Lower lobe of right lung (tissue), 2 donors: ENCODE measurements at places on chromosomes 13 and 19. TPM values are rescaled to one million over a fixed set of nuclear protein-coding genes. Genes with fewer than 3 reads are reported as not detected.

- no peak overlapping the region for H3K4me3 ChIP-seq
- H3K27ac ChIP-seq = no peak overlapping the region
- no peaks in the 10 kb centered on the region for H3K27me3 ChIP-seq
- no peaks in the 10 kb centered on the region for H3K4me1 ChIP-seq
These were observed 83.0 kb downstream of the ZNF728 start for GRCh38 chr19:22919946-22920345.

DNA sequence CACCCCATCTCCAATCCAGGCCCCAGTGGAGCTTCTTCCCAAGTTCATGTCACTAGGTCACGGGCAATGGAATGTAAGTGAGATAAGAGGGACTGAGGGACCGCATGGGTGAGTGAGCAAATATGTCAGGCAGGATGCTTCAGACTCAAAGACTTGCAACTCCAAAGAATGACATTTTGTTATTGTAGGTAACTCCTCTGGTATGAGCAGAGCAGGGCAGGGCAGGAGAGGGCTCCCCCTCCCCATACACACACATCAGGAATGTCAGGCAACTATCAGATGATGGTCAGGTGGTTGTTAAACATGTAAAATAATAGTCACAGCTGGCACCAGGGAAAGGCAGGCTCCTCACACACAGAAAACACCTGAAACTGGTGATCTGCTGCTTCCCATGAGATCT lies 10.6 kb downstream of the ERVV-2 start:
- H3K27ac ChIP-seq = no peak overlapping the region
- no peaks in the 10 kb centered on the region for H3K36me3 ChIP-seq
- no peak for DNase-seq
- peaks cover 11% of the 10 kb centered on the region for H3K27me3 ChIP-seq
- H3K4me1 ChIP-seq = no peaks in the 10 kb centered on the region

Gene SBK3
- total RNA-seq = 0.80 TPM

GRCh38 chr13:82439159-82439904 lies 1442.9 kb downstream of the SLITRK1 start:
- no peaks in the 10 kb centered on the region for H3K4me1 ChIP-seq
- H3K27me3 ChIP-seq = no peaks in the 10 kb centered on the region
- no peak overlapping the region for H3K27ac ChIP-seq
- no peaks in the 10 kb centered on the region for H3K36me3 ChIP-seq
- no peak for DNase-seq

GRCh38 chr13:83677985-83678384 lies 204.3 kb downstream of the SLITRK1 start:
- no peak for DNase-seq
- H3K4me1 ChIP-seq = no peaks in the 10 kb centered on the region
- no peaks in the 10 kb centered on the region for H3K27me3 ChIP-seq
- H3K27ac ChIP-seq = no peak overlapping the region
- H3K4me3 ChIP-seq = no peak overlapping the region

GRCh38 chr19:42422092-42422900 lies 4.9 kb downstream of the LIPE start:
- H3K27me3 ChIP-seq = peaks cover 5% of the 10 kb centered on the region
- DNase-seq = no peak

DNA sequence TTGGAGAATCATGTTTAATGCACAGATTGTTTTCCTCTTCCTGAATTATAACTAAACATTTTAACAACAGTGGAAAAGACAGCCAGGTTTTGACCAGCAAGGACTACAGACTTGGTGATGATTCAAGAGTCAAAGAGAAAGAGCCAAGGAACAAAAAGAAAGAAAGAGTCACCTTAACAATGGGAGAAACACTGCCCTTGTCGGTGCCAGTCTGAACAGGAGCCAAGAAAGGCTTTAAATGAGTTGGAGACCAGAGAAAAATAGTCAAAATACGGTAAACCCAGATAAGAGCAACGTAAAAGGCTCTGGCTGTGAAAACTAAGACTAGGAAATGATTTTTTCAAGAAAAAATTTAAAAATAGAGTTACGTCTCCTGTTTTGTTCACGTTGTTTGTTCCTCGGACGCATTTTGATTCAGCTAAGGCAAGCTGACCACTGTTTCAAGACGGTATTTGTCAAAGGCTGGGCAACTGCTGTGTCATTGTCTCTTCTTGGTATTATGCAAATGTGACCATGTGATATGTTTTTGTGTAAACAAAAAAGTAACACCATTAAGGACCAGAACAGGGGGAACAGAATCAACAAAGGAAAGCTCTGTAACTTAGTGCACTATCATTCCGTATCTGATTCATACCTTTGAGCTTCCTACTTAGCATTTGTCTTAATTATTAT lies 634.5 kb downstream of the LIG4 start:
- H3K27ac ChIP-seq = no peak overlapping the region
- H3K27me3 ChIP-seq = no peaks in the 10 kb centered on the region
- no peak overlapping the region for H3K4me3 ChIP-seq
- DNase-seq = no peak
- no peaks in the 10 kb centered on the region for H3K36me3 ChIP-seq

Gene CCL25
- not detected for total RNA-seq

Gene TBXA2R
- total RNA-seq = 4.9 TPM

DNA sequence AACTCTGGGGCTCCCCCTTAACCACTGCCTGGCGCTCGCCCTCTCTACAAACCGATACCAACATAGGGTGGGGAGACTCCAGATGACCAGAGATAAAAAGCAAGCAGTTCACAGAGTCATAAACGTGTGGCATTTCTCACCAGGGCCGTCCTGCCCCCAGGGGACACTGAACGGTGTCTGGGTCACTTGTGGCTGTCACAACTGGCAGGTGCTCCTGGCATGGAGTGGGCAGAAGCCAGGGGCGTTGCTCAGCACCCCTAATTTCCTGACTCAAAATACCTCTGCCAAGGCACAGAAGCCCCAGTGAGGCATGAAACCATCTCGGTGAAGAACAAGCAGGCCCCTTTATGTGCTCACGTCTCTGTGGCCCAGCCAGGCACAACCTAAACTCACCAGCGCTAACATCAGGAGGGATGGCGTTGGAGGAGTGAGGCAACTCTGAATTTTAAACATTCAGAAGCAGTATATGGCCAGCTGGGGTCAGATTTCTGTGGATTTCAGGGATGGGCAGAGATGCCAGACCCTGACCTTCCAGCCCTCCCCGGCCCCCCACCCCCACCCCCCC lies 1.8 kb downstream of the PIP5K1C start:
- no peaks in the 10 kb centered on the region for H3K36me3 ChIP-seq
- DNase-seq = no peak
- H3K4me3 ChIP-seq = peak overlapping the region; percentile 82
- H3K27ac ChIP-seq = no peak overlapping the region

DNA sequence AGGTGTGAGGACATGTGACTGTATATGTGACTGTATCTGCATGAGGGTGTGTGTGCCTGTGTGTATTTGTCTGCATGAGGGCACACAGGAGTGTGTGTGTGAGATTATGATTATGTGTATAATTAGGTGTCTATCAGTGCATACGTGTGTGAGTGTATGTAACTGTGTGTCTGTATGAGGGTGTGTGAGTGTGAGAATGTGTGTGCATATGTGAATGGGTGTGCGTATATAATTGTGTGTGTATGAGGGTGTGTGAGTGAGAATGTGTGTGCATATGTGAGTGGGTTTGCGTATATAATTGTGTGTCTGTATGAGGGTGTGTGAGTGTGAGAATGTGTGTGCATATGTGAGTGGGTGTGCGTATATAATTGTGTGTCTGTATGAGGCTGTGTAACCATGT lies 3.0 kb upstream of the ACSBG2 start:
- no peaks in the 10 kb centered on the region for H3K27me3 ChIP-seq
- H3K36me3 ChIP-seq = no peaks in the 10 kb centered on the region
- H3K4me3 ChIP-seq = no peak overlapping the region
- DNase-seq = no peak

Gene APOE
- total RNA-seq = 447 TPM

GRCh38 chr19:35347171-35347929 lies at the start of gene FFAR1:
Gene FFAR1 (plus strand): TSS chr19:35347902. CDS start chr19:35351552, 3,650 bp downstream.
- H3K36me3 ChIP-seq = no peaks in the 10 kb centered on the region
- H3K27me3 ChIP-seq = peaks cover 12% of the 10 kb centered on the region
- H3K4me1 ChIP-seq = peaks cover 10% of the 10 kb centered on the region
- no peak within 1 kb of the TSS for H3K4me3 ChIP-seq

- DNase-seq = no peak
- no peaks in the 10 kb centered on the region for H3K27me3 ChIP-seq
- H3K27ac ChIP-seq = no peak overlapping the region
These were observed 15.6 kb downstream of the FBXO46 start for GRCh38 chr19:45715139-45715538.

DNA sequence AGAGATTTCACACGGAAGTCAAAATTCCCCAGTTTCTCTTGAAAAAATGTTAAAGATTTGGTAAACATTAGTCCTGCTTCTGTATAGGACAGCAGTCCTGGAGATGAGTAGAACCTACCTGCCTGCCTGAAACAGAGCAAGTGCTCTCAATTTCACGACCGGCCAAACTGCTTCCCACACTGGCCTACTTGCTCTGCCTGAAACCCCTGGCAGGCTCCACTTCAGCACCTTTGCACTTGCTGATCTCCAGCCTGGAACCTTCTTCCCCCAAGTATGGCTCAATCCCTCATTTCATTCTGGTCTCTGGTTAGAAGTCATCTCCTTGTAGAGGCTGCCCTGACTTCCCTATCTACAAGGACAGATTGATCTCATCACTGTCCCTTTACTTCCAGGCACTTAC lies 271.4 kb downstream of the DLEU7 start:
- no peaks in the 10 kb centered on the region for H3K36me3 ChIP-seq
- DNase-seq = no peak
- no peak overlapping the region for H3K4me3 ChIP-seq

DNA sequence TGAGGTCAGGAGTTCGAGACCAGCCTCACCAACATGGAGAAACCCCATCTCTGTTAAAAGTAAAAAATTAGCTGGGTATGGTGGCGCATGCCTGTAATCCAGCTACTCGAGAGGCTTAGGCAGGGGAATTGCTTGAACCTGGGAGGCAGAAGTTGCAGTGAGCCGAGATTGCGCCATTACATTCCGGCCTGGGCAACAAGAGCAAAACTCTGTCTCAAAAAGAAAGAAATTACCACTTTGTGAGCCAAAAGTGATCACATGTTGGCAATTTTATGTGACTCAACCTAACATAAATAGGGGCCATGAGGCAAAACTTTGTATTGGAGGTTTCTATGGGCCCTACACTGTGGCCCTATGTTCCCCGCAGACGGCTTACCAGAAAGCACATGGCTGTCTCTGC lies 72.2 kb downstream of the MAP4K1 start:
- H3K4me3 ChIP-seq = no peak overlapping the region
- H3K4me1 ChIP-seq = peaks cover 12% of the 10 kb centered on the region
- H3K36me3 ChIP-seq = no peaks in the 10 kb centered on the region
- peak; percentile 22 for DNase-seq
- H3K27ac ChIP-seq = no peak overlapping the region

DNA sequence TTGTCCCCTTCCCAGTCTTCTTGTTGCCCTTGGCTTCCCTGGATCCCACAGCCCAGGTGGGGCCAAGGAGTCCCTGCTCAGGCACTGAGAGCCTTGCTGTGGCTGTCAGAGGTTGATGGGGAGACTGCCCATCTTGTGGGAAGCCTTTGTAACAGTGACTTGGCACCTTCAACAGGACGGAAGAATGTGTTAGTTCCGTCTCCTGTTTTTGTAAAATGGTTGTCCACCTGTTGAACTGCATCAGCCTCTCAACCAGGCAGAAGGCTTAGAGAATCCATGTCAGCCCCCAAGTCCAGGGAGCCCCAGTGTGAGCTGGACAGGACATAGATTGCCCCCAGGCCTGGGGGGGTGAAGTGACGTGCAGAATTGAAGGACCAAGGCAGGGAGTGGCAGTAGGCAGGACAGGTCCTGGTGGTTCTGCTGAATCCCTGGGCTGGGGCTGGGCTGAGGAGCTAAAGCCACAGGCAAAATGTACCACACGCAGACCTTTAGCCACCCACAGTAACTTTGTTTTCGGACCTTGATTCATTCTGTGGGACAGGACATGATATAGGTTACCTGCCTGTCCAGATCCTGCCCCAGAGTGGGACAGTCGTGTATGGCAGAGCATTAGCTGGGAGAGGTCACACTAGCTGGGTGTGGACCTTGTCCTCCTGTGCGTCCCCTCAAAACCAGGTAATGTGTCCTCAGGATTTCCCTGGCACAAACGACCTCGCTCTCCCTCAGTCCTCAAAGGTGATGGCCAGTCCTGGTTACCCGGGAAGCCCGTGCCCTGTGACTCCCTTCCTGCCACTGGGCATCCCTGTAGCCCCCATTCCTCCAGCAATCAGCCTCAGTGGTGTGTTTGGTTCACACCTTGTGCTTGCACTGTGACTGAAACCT lies 47.0 kb downstream of the GATAD2A start:
- DNase-seq = peak; percentile 26
- no peaks in the 10 kb centered on the region for H3K27me3 ChIP-seq
- peaks cover 51% of the 10 kb centered on the region for H3K4me1 ChIP-seq

GRCh38 chr13:82720986-82721385 lies 1161.3 kb downstream of the SLITRK1 start:
- no peak overlapping the region for H3K27ac ChIP-seq
- H3K4me1 ChIP-seq = no peaks in the 10 kb centered on the region
- no peaks in the 10 kb centered on the region for H3K27me3 ChIP-seq

Gene ATP5F1D
- total RNA-seq = 116 TPM

- peaks cover 35% of the 10 kb centered on the region for H3K4me1 ChIP-seq
- peak overlapping the region; percentile 85 for H3K4me3 ChIP-seq
- peak overlapping the region; percentile 83 for H3K27ac ChIP-seq
- peaks cover 15% of the 10 kb centered on the region for H3K36me3 ChIP-seq
These were observed 277 bp downstream of the GIPC1 start for GRCh38 chr19:14495672-14496028.

- H3K27ac ChIP-seq = no peak overlapping the region
- peaks cover 64% of the 10 kb centered on the region for H3K4me1 ChIP-seq
- peaks cover 35% of the 10 kb centered on the region for H3K36me3 ChIP-seq
- H3K4me3 ChIP-seq = peak overlapping the region; percentile 57
These were observed 4.1 kb downstream of the IRS2 start for GRCh38 chr13:109782066-109782822.

Gene USHBP1
- 8.2 TPM for total RNA-seq

DNA sequence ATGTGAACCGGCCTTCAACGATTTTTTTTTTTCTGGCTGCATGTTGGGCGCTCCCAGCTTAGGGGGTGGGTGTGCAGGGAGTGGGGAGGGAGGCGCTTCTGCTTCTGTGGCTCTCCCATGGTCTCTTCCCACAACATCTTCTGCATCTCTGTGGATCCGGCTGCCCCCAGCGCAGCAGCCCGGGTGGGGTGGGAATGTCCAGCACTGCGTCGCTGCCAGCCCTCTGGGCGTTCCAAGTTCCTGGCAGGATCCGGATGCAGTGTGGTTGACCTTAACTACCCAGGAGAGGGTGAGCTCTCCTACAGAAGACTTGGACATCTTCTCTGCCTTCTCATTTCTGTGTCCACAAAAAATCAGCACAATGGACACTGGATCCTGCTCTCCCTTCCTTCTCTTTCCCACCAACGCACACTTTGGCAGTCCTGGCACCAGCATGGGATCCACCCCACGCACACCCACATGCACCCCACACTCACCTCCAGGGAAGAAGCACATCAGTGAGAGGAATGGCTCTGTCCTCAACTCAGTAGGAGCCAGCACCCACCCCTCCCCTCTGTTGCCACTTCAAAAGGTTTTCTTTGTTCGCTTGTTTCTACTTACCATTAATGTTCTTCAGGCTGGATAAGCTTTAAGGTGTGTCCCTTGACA lies 177.3 kb downstream of the COL4A1 start:
- no peak overlapping the region for H3K4me3 ChIP-seq
- H3K27ac ChIP-seq = no peak overlapping the region
- H3K36me3 ChIP-seq = no peaks in the 10 kb centered on the region
- H3K4me1 ChIP-seq = peaks cover 31% of the 10 kb centered on the region
- no peaks in the 10 kb centered on the region for H3K27me3 ChIP-seq
